Fibroblast of skin of left quadriceps (primary cell): ENCODE measurements at places on chromosomes 12 and 14.

GRCh38 chr14:67269298-67270060, 28.2 kb downstream of the PALS1 start:
- DNase-seq: no peak

- no peak for DNase-seq
These were observed 16.7 kb downstream of the PLEK2 start for GRCh38 chr14:67395086-67395875.

GRCh38 chr14:91636604-91637003, 95.3 kb downstream of the CATSPERB start:
- no peak for DNase-seq

DNA sequence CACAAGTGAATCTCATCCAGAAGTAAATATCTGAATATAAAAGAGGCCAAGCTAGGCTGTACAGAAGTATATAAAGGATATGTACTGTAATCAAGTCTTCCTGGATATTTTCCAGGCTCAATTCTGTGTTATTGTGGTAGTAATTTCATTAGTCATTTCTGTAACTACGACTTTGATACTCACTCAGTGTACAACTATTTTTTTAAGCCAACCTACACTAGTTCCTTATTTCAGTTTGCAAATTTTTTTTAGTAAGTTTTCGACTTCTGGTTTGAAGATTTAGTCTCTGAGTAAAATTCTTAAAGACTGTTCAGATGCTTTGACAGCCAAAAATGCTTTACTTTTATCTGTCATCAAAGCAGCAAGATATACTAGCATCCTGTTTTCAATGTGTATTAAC, 130.8 kb downstream of the CAPZA3 start:
- DNase-seq: peak; percentile 50
